ENCODE measurements at places on chromosomes 16 and 17.

DNA sequence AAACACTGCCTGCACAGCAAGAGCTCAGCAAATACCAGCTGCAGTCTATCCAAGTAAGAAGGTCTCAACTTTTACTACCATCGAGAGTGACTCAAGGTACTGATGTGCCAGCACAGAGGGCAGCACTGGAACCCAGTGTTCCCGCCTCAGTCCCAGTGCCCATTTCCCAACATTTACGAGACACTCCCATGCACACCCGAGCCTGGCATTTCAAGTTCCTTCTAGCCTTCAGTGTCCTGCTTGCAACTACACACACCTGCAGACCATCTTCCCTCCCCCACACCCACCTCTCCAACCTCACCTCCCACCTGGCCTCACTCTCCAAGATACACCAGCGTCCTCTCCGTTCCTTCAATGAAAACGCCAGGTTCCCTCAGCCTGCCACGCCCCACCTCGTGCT, 3.2 kb downstream of the KLHDC4 start:
- no peak for DNase-seq

- no peak for DNase-seq
Measured at GRCh38 chr16:80824623-80825364, 20.4 kb upstream of the CDYL2 start.

DNA sequence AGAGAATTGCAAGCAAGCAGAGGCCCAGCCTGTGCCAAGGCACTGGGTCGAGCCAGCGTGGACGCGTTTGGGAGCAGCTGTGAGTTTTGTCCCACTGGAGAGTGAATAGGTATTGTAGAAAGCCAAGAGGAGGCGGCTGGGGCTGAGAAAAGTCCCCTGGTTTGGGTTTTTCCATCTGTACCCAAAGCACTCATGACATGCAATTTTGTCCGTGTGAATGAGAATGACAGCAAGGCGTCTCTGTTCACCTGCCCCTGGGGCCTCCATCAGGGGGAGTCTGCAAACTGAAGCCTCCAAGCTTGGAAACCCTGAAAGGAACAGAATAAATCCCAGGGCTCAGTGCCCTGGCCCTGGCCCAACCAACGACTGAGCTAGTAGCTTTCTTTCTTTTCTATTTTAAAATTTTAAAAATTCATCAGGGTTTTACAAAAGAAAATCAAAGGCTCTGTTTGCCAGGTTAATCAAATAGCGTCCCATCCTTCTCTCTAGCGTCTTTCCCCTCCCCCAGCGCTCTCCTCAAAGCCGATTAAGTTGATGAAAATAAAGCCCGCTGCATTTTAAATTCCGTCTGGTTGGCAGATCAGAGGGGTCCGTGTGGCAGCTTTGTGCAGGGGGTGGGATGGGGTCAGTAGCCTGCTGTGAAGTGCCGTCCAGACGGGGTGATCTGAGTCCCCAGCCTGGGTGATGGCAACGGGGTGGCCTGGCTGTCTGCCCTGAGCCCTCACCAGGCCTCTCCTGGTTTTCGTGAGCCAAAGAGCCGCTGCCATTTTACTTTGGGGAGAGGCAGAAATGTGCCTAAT, 171.0 kb downstream of the KATNIP start:
- DNase-seq = no peak

DNA sequence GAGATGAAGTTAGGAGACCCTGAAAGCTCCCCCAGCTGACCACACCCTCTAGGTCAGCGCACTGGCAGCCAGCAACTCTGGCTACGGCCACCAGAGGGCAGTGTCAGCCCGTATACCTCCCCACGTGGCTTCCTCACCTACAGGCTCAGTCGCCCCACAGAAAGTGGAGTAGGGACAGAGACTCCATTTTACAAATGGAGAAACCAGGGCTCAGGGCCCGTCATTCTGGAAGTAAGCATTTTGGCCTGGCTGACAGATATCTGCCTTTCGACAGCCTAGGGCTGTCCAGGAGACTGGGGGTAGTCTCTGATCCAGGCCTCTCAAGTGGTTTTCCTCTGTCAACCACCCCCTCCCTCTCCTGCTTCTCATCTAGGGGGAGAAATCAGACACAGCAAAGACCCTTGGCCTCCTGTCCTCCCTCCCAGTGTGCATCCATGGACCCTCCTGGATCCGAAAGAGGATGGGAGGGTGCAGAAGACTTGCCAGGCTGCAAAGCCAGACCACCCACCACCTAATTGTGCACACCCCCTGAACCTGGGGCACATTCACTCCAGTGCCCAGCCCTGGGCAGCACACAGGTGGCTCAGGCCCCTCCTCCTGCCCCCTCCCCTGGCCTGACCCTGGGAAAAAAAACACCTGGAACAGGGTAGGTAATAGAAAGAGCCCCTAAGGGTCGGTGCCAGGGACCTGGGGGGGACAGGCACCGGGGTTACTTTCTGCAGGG, 3.8 kb upstream of the HAP1 start:
- DNase-seq = peak; percentile 57

- DNase-seq = no peak
Measured at GRCh38 chr17:82097184-82097918, 685 bp downstream of the FASN start.

GRCh38 chr17:81500047-81500446, 12.6 kb downstream of the ACTG1 start:
- no peak for DNase-seq

GRCh38 chr17:69783865-69784264, 291.2 kb upstream of the KCNJ16 start:
- DNase-seq = no peak

- no peak for DNase-seq
Measured at GRCh38 chr16:85278839-85279238, 166.6 kb upstream of the CIBAR2 start.

GRCh38 chr17:44075598-44076293, 5.2 kb downstream of the G6PC3 start:
- DNase-seq = no peak

DNA sequence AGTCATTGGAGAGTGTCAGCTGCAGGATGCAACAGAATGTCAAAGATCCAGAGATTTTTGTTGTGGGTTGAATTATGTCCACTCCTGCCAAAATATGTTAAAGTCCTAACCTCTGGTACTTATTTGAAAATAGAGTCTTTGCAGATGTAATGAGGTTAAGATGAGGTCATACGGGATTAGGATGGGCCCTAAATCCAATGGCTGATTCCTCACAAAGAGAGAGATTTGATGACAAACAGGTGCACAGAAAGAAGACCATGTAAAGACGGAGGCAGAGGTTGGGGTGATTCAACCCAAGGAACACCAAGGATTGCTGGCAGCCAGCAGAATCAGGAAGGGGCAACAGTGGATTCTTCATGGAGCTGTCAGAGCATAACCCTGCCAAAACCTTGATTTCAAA, 34.5 kb upstream of the USP22 start:
- no peak for DNase-seq

DNA sequence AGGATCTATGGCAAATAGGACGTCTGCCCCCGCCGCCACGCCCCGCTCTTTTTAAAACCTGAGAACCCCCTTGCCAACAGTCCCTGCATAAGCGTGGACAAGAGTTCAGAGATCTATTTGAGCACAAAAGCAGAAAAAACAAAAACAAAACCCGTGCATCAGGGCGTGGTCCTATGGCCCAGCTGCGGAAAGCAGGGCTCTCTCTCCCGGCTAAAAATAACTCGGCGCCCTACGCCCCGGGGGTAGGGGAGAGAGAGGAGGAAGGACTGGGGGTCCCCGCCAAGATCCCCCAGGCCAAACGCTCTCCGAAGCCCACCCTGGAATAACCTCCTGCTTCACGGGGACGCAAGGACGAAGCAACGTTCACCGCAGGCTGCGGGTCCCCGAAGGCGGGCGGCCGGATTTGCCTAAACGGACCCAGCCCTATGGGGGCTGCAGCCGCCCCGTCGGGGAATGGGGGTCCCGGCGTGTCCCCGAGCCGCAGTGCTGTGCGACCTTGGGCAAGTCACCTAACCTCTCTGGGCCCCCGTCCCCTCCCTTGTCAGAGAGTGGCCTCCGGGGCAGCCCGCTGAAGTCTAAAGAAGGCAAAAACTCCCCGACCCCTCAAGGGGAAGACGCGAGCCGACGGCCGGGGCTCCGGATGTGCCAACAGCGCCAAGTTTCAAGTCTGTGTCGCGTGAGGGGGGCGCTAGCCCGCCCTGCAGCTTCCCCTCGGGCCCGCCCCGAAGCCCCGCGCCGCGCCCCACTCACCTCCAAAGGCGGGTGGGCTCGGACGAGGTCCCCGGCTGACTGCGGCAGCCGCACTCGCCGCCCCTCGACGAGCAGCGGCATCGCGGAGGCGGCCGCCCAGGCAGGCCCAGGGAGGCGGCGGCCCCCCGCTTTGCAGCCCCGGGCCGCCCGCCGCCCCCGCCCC, 477 bp downstream of the NTAN1 start:
- no peak for DNase-seq

DNA sequence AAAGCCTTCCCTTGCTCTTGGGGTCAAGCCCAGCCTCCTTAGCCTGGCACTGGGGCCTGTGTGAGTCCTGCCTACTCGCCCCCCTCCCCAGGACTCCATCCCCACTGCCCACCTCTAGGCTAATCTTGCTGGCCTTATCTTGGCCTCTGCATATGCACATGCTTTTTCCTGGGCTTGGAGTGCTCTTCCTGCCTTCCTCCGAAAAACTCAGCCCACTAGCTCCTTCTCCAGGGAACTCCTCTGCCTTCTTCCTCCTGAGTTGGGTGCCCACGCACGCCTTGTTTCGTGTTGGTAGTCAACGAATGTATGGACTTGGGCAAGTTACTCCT, 16.5 kb downstream of the TBX2 start:
- no peak for DNase-seq

GRCh38 chr16:7382521-7382920, 49.9 kb downstream of the RBFOX1 start:
- no peak for DNase-seq

- DNase-seq = no peak
Measured at GRCh38 chr16:68806981-68807380, 36.4 kb upstream of the TANGO6 start.

- no peak for DNase-seq
Measured at GRCh38 chr16:9124908-9125584, 33.6 kb downstream of the HAPSTR1 start.

DNA sequence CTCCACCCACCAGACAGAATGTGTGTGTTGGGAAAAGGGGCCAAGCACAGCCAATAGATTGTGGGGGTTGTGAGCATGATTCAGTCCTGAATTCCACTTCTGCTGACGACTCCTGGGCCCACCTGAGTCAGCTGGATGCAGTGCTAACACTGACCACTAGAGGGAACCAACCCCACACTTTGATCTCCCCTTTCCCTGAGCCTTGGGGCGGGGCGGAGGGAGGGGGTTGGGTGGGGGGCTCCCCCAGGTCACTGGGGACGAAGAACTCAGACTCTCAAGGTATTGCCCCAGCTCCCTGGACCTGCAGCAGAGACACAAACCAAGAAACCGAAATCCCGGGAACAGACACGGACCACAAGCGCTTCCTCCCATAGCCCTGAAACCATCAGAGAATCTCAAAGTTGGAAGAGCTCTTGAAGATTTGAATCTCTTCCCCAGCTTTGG, 621 bp upstream of the CSHL1 start:
- peak; percentile 32 for DNase-seq

GRCh38 chr17:39653662-39654331, 11.4 kb upstream of the TCAP start:
- DNase-seq = peak; percentile 50

DNA sequence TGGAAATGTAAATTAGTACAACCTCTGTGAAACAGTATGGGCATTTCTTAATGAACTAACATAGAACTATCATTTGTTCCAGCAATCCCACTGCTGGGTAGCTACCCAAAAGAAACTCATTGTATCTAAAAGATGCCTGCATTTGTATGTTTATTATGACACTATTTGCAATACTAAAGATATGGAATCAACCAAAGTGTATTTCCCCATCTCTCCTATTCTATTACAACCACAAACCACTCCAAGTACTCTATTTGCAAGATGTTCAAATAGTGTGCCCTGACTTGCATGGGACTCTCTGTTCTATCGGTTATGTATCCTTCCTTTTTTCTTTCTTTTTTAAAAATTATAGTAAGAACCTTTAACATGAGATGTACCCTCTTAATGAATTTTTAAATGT, 845.2 kb downstream of the CDH11 start:
- DNase-seq = no peak

GRCh38 chr16:3580251-3580651, 3.0 kb upstream of the NLRC3 start:
- DNase-seq = no peak

DNA sequence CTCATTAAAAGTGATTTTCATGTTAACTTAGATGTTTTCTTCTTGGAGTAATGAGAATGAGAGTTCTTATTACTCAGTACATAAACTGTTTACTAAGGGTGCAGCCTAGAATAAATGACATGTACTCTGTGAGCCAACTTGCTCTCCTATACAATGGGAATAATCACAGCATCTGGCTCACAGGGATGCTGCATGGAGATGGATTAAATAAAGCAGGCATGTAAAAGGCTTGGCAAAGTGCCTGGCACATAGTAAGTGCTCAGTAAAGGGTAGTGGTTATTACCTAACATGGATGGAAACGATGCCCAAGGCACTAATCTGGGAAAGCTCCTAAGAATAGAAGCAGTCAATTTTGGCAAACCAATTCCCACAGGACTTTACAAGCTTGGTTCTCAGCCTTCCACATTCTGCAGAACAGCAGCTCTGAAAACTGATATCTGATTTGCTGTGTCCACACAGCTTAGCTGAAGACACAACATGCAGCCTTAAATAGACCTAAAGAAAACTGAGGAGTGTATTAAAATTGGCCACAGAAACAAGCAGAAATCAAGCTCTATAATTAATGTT, 176.1 kb downstream of the ABCC12 start:
- no peak for DNase-seq

- DNase-seq = no peak
Measured at GRCh38 chr17:4035081-4035680, 70.9 kb upstream of the ATP2A3 start.

DNA sequence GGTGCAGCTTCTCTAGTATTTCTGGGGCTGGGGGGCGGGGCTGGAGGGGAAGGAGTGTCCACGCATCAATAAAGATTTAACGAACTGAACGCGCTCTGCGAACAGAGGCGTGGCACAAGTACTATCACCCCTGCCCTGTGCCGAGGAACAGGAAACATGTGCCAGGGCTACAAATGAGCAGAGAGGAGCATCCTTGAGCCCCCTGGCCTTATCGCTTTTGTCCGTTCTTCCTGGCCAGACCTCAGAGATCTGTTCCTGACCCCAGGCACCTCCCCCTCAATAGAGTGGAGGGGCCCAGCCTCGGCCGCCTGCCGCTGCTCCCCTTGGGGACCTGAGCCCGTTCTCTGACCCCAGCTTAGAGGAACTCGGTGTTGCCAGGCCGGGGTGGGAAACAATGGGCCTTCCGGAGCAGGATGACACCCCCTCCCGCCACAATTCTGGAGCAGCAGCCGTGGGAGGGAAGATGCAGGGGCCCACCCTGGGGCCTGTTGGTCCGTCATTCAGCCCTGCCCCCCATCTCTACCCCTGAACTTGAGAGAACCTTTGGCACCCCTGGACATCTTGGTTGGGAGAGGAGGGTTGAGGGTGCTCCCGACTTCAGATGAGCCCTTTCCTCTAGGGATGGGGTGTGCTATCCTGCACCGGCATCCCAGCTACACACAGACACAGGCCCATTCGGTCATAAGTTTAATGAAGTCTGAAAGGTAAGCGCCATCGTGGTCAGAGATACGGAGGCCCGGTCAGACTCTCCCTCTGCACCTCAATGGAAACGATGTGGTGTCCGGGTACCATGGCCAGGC, 1.1 kb downstream of the NAA38 start:
- DNase-seq = no peak
